ENCODE measurements at places on chromosomes 6 and 20. TPM values are rescaled to one million over a fixed set of nuclear protein-coding genes. Genes with fewer than 3 reads are reported as not detected.
A peak's percentile ranks its signal among the peaks of the same experiment; 100 is the strongest.

DNA sequence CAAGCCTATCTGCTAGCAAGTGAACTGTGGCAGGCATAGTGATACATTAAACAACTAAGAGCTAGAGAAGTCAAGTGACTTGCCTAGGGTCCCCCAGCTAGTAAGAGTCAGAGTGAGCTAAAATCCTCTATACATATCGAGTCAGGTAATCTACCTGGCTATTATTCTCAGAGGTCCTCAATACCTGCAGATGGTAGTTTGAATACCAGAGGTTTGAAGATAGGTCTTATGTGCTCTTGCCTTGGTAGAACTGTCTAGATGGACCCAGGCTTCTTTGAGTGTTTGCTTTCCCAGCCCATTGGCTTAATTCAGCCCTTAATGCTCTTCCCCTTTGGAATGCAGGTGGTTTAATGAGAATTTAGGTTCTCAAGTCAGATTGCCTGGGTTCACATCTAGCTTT, 1.1 kb downstream of the ERGIC3 start:
- no peak for DNase-seq

GRCh38 chr6:84086056-84086455, 52.5 kb downstream of the MRAP2 start:
- DNase-seq: no peak

GRCh38 chr6:130896249-130896648, 69.0 kb downstream of the SMLR1 start:
- no peak for DNase-seq

DNA sequence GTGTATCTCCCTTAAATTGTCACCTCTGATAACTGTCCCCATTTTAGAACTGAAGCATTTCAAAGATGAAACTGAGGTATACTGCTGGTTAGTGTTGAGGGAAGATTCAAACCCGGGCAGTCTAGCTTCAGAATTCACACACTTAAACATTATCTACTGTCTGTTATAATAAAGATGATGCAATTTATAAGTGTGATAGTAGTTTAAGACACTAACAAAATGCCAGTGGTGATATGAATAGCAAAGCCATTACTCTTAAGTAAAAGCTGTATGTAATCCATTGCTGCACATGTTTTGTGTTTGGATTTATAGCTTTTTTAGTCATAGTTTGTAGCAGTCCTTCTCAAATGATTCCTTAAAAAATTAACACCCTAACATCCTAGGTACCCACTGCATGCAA, 19.8 kb downstream of the USP45 start:
- no peak for DNase-seq

DNA sequence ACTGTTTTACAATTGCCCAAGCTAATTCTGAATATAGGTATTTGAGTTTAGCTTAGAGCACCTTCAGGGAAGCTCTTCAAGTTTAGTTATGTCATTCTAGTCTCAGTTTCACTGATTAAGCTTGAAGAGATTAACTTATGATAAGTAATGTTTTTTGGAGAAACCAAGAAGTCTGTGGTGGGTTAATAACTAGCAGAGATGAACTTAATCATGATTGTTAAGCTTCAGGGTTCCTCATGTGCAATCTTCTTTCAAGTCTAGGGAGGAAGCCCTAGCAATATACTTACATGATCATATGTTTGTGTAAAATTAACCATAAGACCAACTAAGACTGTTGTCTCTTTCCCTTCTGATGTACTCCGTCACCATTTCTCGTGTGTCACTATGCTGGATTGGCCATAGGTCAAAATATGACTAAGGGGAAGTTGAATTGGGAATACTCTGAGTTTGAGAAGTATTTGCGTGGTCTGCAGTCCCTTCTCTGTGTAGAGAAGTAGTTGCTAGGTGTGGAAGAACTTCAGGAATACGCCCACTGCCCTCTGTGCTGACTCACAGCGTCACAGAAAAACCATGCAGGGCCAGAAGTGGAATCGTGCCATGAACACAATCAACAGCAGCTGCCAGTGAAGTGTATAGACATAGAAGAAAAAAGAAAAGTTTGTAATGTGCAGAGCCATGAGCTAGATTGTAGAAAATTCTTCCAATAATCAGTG, 88.3 kb downstream of the SH3BGRL2 start:
- no peak for DNase-seq

DNA sequence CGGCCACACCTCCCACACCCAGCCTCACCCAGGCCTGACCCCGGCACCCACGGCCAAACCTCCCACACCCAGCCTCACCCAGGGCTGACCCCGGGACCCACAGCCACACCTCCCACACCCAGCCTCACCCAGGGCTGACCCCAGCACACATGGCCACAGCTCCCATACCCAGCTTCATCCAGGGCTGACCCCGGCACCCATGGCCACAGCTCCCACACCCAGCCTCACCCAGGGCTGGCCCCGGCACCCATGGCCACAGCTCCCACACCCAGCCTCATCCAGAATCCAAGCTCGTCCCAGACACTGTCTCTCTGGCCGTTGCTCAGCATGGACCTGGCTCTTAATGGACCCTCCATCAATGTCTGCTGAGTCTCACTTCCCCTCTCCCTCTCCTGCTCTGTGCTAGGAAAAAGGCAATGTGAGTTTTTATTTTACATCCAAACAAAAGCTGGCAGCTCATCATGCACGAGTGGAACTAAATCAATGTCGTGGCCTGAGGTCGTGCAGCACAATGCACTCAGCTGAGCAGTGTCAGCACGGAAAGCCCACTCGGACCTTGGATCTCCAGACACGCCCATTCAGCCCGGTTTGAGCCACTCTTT, 36.1 kb downstream of the NINL start:
- no peak for DNase-seq

Gene DLK2
- total RNA-seq: not detected

GRCh38 chr6:157145656-157146285, 177.5 kb downstream of the TMEM242 start:
- no peak for DNase-seq

GRCh38 chr20:44064501-44065400, 122.2 kb downstream of the JPH2 start:
- DNase-seq: no peak

GRCh38 chr6:29886701-29887100, 55.6 kb upstream of the HLA-A start:
- DNase-seq: no peak

- DNase-seq: peak; percentile 58
These were observed 106.8 kb upstream of the RIPOR2 start for GRCh38 chr6:25042536-25042935.

Gene SNX9
- total RNA-seq: 53.0 TPM

Gene PTCRA
- not detected for total RNA-seq

DNA sequence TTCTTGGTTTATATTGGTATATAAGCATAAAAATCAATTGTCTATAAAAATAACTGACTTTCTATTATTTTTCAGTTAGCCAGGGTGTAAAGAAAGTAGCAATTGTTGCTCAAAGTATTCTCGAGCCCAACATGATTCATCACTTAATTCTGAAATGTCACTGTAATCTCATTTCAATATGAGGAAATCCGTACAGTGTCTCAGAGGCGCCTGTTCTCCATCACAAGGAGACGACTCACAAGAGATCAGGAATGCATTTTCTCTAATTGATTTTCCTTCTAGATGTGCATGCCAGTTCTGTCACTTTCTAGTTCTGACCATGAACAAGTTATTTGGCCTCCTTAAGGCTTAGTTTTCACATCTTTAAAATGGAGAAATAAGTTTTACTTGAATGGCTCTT, 753.1 kb downstream of the MAFB start:
- DNase-seq: no peak

Gene CST3
- total RNA-seq: 1.0 TPM

Gene DYNLT2
- 7.2 TPM for total RNA-seq

- DNase-seq: no peak
These were observed 50.0 kb downstream of the SOBP start for GRCh38 chr6:107539849-107540464.

GRCh38 chr6:169912266-169913095, 161.1 kb downstream of the ERMARD start:
- no peak for DNase-seq

Gene SLC22A3
- not detected for total RNA-seq

Gene GNAS-AS1
- total RNA-seq: 1.5 TPM

Gene GSTA1
- not detected for total RNA-seq

Gene GJA10
- total RNA-seq: not detected

- DNase-seq: no peak
These were observed 55.5 kb downstream of the NCOA3 start for GRCh38 chr20:47557218-47557617.

DNA sequence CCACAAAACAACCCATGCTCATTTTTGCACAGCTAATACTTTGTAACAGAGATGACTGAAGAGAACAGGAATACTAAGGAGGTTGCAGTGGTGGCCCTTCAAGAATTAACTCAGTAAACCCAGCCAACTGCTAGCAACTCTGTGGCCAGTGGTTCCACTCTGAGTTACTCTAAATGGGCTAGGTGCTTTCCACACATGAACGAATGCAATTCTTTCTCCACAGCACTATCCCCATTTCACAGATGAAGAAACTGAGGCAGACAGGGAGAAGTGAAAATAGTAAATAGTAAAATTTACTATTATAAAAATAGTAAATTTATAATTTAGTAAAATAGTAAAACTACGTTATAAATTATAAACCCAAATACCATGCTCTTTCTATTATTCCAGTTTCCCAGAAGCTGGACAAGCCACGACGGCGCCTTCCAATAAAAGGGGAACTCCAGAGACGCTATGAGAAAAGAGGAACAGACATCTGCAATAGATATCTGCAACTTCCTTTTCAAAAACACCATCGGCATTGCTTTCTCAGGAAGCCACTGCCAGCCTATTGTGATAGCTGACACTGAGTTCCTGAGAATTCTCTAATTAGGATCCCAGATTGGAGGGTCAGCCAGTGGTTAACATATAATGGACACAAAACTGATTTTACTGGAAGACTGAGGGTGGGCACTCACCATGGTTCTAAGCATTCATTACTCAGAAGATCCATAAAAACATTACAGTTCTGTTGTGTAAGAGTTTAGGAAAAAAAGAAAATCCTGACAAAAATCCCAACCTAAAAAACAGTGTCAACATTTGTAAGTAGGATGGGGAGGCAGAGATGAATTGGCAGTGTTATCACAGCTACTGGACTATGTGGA, 16.2 kb downstream of the FKBP1A start:
- peak; percentile 70 for DNase-seq

Gene CGA
- not detected for total RNA-seq

DNA sequence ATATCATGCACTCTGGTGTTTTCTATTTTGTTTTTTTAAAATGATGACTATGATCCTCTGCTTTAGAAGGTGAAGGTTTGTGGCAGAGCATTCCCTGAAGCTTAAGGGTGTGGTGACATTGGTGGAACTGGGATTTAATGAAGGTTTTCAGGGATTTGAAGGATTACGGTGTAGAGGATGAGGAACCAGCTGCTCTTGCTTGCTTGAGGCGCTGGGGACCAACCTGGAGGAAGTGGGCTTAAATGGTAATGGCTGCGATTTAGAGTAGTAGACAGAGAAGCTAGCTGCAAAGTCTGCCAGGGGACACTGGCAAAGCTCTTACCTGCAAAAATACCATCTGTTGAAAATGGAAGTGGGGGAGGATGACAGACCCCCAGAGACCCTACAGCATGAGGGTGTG, 241.8 kb downstream of the CLIC5 start:
- no peak for DNase-seq

Gene PMEPA1
- 37.4 TPM for total RNA-seq

All from B cell (primary cell).